ENCODE measurements at places on chromosomes 16 and 17. TPM values are rescaled to one million over a fixed set of nuclear protein-coding genes. Genes with fewer than 3 reads are reported as not detected.

Gene ARL5C
- not detected for total RNA-seq

Gene GAST
- not detected for total RNA-seq

Gene ZPBP2
- total RNA-seq: not detected

Gene KRT32
- not detected for total RNA-seq

GRCh38 chr17:42428141-42428944, 5.3 kb upstream of the CAVIN1 start:
- no peak overlapping the region for H3K4me3 ChIP-seq
- no peaks in the 10 kb centered on the region for H3K27me3 ChIP-seq
- peak; percentile 75 for DNase-seq
- no peaks in the 10 kb centered on the region for H3K4me1 ChIP-seq
- no peaks in the 10 kb centered on the region for H3K36me3 ChIP-seq
- H3K27ac ChIP-seq: peak overlapping the region; percentile 52

DNA sequence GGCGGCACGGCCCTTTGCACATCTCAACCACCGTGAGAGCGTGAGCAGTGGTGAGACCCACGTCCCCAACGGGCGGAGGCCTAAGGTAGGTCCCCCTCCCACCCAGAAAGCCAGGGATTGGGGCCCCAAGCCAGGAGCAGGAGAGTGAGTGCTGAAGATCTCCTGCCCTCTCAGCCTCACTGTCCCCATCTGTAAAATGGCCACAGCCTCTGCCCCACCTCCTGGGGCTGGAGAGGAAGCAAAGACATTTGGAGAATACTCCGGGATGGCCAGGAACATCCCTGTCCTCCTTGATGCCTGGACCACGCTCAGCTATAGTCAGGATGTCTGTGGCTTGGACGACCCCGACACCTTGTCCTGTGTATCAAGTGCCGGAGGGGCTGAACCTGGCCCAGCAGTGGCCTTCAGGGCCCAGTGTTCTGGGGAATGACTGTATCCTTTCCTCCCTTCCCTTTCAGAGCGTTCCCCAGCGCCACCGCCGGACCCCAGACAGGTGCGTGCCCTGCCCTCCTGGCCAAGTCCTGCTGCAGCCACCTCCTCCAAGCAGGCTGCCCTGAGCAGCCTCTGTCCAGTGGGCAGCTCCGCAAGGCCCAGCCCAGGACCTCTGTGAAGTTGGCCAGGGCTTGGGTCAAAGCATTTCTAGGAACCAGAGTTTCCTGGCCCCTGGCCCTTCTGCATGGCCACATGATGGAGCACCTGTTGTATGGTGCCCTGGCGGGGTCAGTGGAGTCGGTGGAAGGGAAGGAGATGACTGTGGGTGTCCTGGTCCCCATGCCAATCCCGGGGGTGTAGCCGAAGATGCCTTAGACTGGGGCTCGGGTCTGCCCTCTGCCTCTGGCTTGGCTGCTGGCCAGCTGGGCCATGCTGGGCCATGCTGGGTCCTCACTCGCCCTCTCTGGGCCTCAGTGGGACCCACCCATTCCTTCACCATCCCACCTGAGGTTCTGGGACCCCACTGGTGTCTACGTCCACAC, 38.4 kb downstream of the ADCY7 start:
- no peak for DNase-seq
- H3K27me3 ChIP-seq: no peaks in the 10 kb centered on the region
- H3K4me1 ChIP-seq: no peaks in the 10 kb centered on the region
- no peak overlapping the region for H3K27ac ChIP-seq
- H3K36me3 ChIP-seq: no peaks in the 10 kb centered on the region

DNA sequence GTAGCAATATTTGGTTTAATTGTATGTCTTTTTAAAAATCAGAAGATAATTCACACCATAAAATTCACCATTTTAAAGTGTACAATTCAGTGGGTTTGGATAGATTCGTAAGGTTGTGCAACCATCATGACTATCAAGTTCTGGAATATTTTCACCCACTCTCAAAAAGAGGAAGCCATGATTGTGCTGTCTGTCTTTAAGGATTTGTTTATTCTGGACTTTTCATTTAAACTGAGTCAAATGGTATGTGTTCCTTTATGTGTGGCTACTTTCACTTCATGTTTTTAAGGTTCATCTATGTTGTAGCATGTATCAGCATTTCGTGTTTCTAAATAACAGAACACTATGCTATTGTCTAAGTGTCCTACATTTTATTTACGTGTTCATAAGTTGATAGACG, 68.1 kb upstream of the CPHXL start:
- no peaks in the 10 kb centered on the region for H3K36me3 ChIP-seq
- no peak for DNase-seq
- H3K4me3 ChIP-seq: no peak overlapping the region
- no peak overlapping the region for H3K27ac ChIP-seq
- no peaks in the 10 kb centered on the region for H3K4me1 ChIP-seq
- no peaks in the 10 kb centered on the region for H3K27me3 ChIP-seq

GRCh38 chr16:1579214-1579613, 32.7 kb downstream of the IFT140 start:
- H3K4me1 ChIP-seq: no peaks in the 10 kb centered on the region
- no peak for DNase-seq
- H3K27me3 ChIP-seq: no peaks in the 10 kb centered on the region
- peaks cover 23% of the 10 kb centered on the region for H3K36me3 ChIP-seq
